ENCODE measurements at places on chromosomes 2 and 18. TPM values are rescaled to one million over a fixed set of nuclear protein-coding genes. Genes with fewer than 3 reads are reported as not detected.
A peak's percentile ranks its signal among the peaks of the same experiment; 100 is the strongest.

Gene TUBA3D
- 0.72 TPM for polyA plus RNA-seq

- no peak for DNase-seq
Observed at GRCh38 chr2:179729966-179730365, 131.4 kb downstream of the ZNF385B start.

DNA sequence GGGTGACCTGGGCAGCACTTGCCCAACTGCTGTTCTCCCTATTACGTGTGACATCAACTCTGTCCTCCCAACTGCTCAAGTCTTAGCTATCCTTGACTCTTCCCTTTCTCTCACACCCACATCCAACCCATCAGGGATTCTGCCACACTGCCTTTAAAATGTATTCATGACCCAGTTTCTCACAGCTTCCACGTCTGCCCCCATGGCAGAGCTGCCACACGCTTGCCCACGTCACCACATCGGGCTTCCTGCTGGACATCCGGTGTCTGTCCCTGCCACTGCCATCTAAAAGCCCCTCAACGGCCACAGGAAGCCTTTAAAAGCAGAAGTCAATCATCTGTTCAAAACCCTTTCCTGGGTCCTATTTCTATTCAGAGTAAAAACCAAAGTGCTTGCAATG lies 233.1 kb upstream of the POU3F3 start:
- no peak for DNase-seq

GRCh38 chr2:203692031-203692710 lies 14.3 kb upstream of the CD28 start:
- DNase-seq, result peak; percentile 50

Gene MARCO
- 1.4 TPM for polyA plus RNA-seq

DNA sequence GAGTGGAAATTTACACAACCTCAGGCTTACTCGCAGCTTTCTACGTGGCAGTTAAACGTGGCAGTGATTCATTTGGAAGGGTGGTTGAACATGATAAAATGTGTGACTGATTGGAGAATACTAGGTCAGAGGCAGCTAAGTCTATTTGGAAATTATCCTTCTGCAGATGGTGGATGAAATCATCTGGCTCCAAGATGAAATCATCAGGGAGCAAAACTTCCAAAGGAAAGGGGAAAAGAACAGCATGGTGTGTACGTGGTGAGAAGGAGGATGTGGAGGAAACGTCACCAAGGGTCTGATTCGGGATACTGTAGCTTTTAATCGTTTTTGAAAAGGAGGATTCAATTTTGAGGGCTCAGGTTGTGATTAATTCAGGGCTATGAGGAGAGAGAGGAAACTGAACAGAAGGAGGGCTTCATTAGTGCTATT lies 47.9 kb downstream of the COL3A1 start:
- DNase-seq, result peak; percentile 96

Gene RAD51AP2
- 0.11 TPM for polyA plus RNA-seq
